ENCODE measurements at places on chromosomes 1 and 21.

DNA sequence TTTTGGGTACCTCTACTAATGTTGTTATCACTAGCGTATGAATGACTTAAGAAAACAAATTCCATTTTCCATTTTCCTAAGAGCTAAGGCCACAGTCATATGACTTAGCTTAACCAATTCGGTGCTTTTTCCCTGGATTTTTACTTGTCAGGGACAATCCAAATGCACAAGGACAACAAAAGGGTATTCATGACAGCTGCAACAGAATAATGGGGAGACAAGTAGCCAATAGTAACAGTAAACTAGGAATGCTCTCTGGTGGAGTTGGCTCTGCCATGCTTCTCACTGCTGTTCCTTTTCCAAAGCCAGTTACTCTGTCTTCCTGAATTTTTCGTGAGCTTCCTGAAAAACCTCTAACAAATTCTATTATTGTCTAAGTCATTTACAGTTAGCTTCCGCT is 52.9 kb downstream of the LRRIQ3 start:
- no peak for DNase-seq

DNA sequence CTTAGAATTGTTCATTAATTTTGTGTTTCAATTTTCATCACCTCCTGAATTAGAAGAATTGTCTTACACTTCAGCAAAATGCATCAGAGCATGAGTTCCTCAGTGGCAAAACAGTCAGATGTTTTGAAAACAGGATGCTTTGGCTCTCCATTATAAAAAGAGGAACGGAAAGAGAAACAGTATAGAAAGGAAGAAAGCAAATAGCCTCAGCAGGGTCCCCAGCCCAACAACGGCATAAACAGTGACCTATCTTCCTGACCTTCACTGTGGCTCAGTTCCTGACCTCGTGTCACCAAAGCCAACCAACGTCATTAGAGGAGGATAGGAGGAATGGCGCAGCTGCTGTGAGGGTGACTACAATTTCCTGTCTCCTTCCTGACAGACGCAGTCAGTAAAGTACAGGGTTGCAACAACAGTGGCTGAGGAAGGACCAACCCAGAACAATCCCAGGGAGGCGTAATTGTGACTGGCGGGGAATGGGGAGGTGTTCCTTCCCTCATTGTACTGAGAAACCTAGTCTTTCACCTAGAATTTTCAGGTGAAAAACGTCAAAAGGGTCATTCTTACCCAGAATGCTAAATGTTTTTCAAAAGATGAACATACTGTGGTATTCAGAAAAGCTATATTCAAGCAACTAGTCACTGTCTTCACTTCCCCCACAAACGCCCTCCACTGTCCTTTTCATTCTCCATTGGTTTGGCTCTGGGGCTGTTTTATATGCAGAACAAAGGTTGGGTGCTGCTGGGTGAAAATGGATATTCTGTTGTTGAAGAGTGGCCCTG is 197.9 kb upstream of the SGIP1 start:
- DNase-seq, result peak; percentile 88

- DNase-seq, result no peak
Observed at GRCh38 chr21:44347911-44348451, 5.4 kb upstream of the TRPM2 start.

DNA sequence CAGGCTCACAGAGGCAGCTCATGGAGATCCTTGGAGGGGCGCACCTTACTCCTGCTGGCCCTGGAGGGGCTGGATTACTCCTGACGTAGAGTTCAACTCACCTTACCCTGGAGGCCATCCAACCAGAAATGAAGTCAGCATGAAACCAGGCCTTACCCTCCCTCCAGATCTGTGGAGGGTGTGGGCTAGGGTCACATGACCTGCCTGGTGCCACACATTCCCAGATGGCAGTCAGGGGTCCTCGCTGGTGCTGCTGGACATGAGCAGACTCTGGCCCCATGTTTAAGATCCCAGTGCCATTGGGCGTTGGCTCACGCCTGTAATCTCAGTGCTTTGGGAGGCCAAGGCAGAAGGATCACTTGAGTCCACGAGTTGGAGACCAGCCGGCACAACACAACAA is 4.5 kb downstream of the C21orf58 start:
- no peak for DNase-seq

GRCh38 chr21:42685036-42685435 is 31.6 kb downstream of the PDE9A start:
- DNase-seq, result peak; percentile 25

- DNase-seq, result no peak
Observed at GRCh38 chr1:178057141-178057765, 36.7 kb upstream of the RASAL2 start.

DNA sequence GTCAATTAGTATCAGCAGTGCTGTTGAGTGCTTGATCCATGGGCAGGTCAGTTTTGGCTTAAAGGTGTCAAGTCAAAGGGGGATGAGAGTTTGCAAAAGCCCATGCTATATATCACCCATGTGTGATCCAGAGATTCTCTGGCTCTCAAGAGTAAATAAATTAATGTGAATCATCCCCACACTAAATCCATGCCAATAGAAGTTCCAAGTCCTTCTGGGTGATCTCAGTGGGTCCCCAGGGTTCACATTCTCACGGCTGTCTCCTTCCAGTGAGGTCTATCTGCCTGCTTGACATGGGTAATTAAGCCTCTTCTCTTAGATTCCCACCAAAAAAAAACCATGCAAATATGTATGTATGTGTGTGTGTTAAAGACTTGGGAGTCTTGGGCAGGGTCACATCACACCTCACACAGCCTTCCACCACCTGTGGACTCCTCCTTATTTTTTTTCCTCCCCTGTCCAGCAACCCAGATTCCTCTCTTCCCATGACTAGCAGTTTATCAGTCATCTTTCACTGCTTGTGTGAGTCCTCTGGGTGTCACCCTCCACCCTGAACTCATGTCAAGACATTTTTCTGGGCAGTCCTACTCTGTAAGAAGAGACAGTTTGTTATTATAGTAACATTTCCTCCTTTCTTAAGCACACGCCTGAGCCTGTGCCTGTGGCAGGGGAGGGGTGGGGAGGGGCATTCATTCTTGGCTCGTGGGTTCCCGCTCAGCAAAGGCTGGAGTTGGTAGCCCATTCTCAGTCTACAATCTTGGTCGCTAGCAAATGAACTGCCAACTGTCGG is 14.3 kb upstream of the S100A11 start:
- DNase-seq, result no peak

DNA sequence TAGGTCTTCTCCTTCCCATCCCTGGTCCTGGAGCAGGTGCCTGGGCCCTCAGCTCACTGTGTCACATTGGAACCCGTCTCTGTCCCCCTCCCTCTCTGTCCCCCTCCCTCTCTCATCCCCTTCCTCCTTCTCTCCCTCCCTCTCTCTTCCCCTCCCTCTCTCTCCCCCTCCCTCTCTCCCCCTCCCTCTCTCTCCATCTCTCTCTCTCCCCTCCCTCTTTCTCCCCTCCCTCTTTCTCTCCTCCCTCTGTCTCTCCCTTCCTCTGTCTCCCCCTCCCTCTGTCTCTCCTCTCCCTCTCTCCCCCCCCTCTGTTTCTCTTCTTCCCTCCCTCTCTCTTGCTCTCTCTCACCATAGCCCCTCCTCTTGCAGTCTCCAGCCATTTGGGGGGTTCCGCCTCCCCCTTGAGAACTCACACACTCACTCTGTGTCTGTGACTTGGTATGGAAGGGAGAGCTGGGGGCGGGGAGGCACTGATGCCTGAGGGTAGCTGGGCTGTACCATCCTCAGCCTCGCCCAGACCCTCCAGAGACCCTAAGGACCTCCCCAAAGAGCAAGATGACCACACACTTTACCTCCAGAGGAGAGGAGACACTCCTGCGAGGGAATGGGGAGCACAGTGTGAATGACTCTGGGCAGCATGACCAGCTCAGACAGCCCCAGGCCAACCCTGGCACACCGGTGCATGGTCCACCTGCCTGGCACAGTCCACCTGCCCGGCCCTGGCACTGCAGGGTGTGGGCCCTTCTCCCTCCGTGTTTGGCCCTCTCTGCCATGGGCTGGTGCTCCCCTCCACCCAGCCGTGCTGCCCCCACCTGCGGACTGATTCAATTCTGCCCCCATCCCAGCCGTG is 102.8 kb upstream of the ARHGEF16 start:
- no peak for DNase-seq

GRCh38 chr1:170414989-170415709 is 116.8 kb upstream of the GORAB start:
- no peak for DNase-seq

- no peak for DNase-seq
Observed at GRCh38 chr21:25660233-25660632, 21.2 kb downstream of the JAM2 start.

DNA sequence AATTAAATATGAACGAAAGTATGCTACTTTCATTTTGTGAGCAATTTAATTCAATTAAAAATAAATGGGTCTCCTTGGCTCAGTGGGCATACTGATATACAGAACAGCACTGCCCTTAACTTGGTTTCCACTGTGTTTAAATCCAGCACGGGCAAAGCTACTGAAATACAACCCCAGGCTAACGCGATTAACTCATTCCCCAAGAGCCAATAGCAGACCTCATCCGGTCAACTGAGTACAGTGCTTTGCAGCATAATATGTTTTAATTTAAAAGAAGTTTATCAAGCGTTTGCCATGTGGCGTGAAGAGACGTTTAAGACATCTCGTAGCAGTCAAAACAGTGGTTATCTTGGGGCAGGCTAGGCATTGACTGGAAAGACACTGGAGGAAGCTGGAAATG is 118.6 kb downstream of the PROX1 start:
- DNase-seq, result no peak

GRCh38 chr1:65321879-65322278 is 12.5 kb downstream of the DNAJC6 start:
- DNase-seq, result no peak

GRCh38 chr1:170932236-170932635 is 3.1 kb upstream of the MROH9 start:
- no peak for DNase-seq

GRCh38 chr21:24225431-24225830 is 1381.8 kb downstream of the MRPL39 start:
- no peak for DNase-seq

DNA sequence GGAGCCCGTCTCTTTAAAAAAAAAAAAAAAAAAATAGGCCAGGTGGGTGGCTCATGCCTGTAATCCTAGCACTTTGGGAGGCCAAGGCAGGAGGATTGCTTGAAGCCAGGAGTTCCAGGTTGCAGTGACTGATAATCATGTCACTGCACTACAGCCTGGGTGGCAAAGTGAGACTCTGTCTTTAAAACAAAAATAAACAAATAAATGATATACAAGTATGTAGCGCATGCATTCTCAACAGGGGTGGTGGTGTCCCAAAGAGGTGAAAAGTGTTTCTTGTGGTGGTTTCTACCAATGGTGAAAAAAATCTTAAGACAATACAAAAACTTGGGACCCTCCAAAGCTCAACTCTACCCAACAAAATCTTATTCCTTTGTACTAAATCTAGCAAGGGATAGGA is 17.9 kb downstream of the CNN3 start:
- DNase-seq, result no peak

DNA sequence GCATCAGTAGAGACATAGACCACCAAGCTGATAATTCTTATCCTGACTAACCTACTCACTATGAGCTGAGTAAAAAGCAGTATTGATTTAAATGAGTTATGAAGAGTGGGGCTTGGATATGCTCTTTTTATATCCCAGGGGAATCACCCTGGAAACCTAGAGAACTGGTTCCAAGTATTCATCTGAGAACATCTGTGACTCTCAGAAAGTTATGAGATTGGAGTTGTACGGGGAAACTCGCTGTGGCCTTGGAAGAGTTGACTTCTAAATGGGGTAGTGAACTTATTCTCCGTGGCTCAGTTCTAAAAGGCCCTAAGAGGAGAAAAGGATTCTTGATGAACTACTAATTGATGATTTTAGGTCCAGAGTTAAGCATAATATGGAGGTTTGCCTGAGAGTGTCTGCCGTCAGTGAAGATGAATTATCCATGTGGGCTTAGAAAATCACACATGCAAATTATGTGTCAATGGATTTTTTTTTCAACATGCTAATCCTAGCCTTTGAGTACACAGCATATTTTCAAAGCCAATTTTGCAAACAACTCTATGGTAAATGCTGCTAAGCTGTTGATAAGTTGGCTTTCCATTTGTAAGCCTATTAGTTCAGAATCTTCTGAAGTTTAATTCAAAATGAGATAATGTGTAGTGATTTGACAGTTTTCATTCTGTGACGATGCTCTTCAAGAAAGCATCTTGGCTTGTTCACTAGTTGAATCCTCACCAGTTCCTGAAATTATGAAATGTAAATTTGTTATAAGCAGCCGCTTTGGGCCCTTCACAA is 122.7 kb downstream of the FGGY start:
- DNase-seq, result no peak

DNA sequence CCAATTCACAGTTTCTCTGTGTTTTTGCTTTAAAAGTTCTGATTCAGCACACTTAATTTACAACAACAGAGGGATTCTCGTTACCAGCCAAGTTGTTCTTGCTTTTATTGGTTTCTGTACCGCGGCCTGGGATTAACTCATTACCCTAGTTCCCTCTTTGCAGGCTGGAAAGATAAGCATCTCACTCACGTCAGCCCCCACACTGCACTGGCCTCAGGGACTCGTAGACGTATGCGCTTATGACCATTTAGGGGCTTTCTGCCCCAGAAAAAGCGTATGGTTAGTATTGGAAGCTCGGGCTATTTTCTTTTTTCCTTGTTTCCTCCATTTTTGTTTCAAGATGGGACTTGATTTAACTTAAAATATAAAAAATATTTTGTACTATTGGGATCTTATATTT is 76.0 kb downstream of the POFUT2 start:
- no peak for DNase-seq

- DNase-seq, result peak; percentile 32
Observed at GRCh38 chr1:226763905-226764264, 24.8 kb upstream of the ITPKB start.

GRCh38 chr1:150567341-150567716 is 12.1 kb downstream of the MCL1 start:
- DNase-seq, result peak; percentile 93

DNA sequence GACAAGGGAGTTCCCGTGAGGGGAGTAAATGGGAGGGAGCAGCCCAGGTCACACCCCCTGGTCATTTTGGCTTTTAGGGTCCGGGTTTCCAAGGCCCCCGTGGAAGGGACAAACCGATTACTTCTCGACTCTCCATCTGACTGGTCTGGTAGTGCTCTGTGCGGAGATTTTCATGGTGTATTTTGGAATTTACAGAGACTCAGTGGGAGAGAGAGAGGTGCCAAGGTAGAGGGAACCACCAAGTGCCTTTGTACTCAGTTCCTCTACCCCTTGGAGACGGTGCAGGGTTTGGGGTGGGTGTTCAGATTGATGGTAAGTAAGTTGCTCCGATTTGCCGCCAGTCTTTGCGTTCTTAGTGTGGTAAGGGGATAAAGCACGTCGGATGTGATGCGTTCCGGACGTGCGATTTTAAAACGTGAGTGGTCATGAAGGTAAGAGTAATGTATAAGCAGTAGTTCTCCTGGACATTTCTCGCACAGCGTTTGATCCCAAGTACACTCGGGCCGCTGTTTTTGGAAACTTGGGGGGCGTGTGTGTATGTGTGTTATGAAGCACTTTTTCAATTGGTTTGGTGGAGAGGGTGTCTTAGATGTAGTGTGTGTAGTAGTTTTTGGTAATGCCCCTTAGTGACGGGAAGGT is 682 bp downstream of the SUCO start:
- peak; percentile 49 for DNase-seq

GRCh38 chr1:119141020-119141424 is 569 bp upstream of the WARS2 start:
- peak; percentile 68 for DNase-seq

- no peak for DNase-seq
Observed at GRCh38 chr1:117627546-117628130, 21.8 kb downstream of the TENT5C start.

Measured in activated CD4-positive, alpha-beta T cell treated with anti-CD3 and anti-CD28 coated beads, Interleukin-2, Interleukin-6, amounts not matched to agents 100 ng/mL and 50 ng/mL, durations not matched to agents 16 hours and 8 hours (primary cell).